ENCODE measurements at places on chromosomes 1 and 21. TPM values are rescaled to one million over a fixed set of nuclear protein-coding genes. Genes with fewer than 3 reads are reported as not detected.

FLG gene
- total RNA-seq: 13.6 TPM

GRCh38 chr1:98924977-98925376, 79.7 kb downstream of the PLPPR5 start:
- DNase-seq: no peak

DNA sequence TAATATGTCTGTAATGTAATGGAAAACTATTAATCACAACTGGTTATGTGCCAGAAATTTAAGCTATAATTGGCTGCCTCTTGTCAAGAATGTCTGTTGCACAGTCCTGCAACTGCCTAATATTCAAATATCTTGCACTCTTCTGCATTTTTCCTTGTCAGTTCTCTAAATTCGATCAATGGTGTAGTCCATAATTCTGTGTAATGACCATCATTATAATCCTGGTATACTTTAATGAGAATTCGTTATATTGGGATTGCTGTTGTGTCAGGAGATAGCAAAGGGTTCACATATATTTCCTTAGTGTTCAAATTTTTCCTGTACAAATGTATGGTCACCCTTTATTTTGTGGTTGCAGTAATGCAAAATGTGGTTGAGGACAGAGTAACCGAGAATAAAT, 4.8 kb downstream of the NTNG1 start:
- no peak for DNase-seq

DNA sequence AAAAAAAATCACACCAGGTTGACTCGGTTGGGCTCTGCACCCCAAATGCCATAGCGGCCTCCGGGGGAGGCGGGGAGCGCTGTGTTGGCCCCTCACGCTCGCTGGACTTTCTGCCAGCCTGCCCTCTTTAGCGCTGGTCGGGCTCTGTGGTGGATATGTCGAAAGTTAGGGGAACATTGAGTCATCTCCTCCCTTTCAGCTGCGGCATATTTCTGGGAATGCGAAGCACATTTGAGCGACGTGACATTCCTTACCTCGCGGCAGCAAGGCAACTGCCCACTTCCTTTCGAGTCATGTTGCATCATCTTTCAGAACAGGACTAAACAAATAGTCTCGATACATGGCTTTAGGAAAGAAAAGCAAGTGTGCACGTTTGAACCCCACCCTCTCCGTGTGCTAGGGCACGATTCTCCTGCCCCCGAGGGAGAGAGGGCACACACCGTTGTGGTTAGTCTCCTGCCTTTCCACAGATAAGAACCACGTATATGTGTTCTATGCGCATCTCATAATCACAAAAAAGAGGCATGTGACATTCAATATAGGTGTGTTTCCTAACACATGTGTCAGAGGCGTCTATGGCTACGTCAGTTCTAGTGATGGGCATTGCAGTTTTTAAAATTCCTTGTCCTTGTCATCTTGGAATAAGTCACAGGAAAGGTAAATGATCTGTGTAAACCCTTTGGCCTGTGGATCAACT, 105.9 kb upstream of the SLC45A1 start:
- DNase-seq: no peak

DNA sequence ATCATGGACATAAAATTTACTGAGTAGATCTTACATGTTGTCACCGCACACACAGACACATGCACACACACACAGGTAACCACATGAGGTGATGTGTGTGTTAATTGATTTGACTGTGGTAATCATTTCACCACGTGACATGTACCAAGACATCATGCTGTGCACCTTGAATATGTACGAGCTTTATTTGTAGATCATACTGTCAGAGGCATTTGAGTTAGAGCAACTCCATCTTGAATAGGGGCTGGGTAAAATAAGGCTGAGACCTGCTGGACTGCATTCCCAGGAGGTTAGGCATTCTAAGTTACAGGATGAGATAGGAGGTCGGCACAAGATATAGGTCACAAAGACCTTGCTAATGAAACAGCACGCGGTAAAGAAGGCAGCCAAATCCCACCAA, 31.7 kb upstream of the TRIM17 start:
- DNase-seq: no peak
